ENCODE measurements at places on chromosomes 3 and 15.

GRCh38 chr15:52121896-52122295, 9.3 kb upstream of the BCL2L10 start:
- no peak for DNase-seq

DNA sequence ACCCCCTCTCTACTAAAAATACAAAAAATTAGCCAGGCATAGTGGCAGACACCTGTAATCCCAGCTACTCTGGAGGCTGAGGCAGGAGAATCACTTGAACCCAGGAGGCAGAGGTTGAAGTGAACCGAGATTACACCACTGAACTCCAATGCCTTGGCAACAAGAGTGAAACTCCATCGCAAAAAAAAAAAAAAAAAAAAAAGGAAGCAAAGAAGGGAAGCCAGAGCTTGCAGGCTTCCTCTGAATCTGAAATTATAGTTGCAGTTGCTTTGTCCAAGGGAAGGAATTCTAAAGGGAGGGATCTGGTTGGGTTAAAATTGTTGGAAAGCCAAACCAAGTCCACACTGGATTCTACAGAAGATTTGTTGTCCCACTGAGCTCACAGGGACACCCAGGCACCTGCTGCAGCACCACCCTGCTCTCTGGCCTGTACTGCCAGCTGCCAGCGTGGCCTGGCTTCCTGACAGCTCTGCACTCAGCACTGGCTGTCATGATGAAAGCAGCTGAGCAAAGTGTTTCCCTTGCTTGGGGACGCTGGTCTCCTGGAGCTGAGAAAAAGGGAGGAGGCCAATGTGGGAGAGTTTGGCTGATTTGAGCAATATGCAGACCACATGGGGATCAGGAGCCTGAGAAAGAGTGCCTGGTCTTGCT, 88.8 kb upstream of the HES1 start:
- DNase-seq, result no peak

- DNase-seq, result no peak
These were observed 572.2 kb downstream of the GRM7 start for GRCh38 chr3:7433073-7433472.

DNA sequence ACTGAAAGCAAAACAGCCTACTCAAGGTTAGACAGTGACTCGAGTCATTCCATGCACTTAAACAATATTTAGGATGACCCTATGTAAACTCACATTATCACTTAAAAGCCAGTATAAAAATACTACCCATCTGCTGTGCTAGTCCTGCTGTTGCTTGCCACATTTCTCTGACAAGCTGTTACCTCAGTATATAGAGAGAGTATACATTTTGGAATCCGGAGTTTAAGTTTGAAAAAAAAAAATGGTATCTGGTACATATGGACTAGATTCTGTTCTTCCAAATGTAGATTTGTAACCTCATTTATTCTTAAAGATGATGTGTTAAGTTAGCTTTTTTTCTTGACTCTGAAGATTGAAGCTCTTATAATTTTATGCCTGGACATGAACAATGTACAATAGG, 503.8 kb upstream of the TPRG1 start:
- no peak for DNase-seq

Data from effector CD4-positive, alpha-beta T cell (primary cell).